T follicular helper cell (primary cell): ENCODE measurements at places on chromosomes 3 and 15.
A peak's percentile ranks its signal among the peaks of the same experiment; 100 is the strongest.

DNA sequence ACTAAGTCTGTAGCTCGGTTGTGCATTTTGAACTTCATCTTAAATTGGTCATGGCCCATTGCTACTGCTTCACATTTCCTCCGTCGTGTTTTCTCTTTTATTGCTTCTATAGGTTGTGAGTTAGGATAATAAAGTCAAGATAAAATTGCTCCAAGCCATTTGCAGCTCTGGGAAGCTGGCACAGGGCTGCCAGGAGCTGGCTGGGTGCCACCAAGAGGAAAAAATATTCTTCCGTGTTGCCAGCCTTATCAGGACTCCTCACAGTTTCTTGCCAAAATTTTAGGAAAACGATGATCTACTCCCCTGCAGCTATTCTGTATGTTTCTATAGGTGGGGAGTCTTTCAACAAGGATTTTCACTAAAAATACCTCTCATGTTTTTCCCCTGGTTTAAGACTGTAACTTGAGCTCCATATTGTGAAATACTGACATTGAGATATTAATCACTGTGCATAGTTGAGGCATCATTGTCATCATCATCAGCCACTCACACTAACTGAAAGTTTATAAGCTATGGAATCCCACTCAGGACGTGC is 55.4 kb upstream of the PIAS1 start:
- no peak for DNase-seq

DNA sequence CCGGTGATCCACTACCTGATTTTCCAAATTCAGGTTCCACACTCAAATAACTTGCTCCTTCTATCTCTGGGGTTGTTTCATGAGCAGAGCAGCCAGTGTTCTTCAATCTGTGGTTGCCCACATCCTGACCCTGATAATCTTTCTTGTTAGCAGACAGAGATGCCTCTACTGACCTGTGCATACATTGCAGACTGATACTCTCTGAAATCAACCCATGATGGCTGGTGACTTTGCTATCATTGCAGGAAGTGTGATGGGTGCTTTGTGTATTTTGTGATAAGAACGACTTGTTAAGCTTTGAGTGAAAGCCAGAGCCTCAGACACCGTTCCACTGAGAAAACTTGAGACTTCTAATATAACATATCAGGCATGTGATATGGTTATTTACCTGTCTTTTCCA is 39.9 kb downstream of the GATM start:
- no peak for DNase-seq

DNA sequence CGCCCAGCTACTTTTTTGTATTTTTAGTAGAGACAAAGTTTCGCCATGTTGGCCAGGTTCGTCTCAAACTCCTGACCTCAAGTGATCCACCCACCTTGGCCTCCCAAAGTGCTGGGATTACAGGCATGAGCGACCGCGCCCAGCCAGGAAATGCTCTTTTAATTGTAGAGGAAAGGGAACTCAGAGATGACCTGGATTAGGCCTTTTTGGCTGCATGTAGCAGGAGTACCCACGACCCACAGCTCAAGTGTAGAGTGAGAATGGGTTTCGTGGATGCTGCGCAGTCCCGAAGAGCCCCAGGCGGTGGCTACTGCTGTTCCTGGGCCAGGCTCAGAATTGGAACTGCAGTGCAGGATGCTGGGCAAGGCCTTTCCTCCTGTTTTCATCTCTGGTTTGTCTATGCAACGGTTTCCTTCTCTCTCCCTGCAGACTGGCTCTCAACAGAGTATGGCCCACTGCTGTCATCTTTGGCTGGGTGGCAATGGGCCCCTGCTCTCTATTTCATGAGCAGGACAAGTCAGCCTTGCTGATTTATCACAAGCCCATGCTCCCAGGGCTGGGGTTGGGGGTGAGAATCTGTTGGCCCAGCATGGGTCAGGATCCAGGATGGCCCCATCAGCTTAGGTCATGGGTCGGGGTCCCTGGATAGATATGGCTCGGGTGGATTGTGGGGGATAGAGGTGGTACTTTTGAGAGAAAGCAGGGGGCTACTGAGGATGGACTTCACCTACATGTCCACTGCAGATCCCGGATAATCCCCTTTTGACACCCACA is 51.2 kb downstream of the GASK1A start:
- no peak for DNase-seq

GRCh38 chr3:13148561-13149329 is 75.5 kb upstream of the IQSEC1 start:
- no peak for DNase-seq

DNA sequence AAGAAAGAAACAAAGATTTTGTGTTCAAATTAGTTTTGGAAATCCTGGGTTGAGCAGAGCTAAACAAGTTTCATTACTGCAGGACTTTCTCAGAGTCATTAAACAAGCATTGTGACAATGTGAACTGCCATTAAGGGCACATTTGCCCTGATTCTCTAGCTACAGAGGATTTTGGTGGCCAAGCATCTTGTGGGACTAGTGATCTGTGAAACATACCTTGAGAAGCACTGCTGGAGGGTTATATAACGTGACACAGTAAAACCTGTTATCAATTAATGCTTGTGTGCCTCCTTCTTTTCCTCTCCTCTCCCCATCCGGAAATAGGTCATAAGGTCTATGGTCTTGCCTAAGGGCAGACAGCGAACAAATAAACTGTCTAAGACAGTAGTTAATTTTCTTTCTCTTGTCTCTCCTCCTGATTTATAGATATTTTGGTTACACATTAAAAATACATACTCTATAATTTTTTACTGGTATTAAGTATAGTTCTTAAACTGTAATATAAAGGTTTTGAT is 167.3 kb upstream of the NANOGP8 start:
- no peak for DNase-seq

DNA sequence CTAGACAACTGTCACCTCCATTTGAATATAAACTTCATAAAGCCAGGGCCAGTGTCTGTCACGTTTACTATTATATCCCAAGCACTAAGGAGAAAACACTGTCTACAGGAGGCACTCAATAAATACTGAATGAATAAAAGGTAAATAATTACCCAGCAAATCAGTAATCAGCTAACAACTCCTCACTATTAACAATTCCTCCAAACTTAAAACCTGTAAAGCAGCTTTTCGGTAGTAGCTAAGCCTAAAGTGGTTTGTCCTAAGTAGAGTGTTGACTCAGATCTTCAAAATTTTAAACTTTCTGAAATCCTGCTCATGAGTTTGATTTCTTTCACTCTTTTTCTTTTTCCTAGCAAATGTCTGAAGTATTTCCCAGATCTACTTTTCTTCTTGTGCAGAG is 39.9 kb downstream of the C3orf80 start:
- no peak for DNase-seq

GRCh38 chr15:100721758-100722550 is 119.6 kb downstream of the ASB7 start:
- DNase-seq, result no peak

DNA sequence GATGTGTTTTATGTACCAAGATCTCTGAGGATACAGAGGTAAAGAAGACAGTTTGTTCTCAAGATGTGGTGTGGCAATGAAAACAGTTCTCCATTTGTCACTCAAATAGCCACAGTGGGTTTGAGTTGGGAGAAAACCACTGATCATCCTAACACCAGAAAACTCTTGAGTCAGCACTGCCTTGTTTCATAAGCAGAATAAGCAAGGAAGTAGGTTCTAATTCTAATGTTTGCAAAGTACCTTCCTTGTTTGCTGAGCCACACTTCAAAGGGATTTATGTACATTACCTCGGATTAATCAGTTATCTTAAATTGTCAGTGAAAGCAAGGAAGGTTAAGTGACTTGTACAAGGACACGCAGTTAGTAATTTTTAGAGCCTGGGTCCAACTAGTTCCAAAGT is 107.8 kb upstream of the BOC start:
- DNase-seq, result no peak

GRCh38 chr3:46908986-46909534 is 31.5 kb downstream of the PTH1R start:
- DNase-seq, result no peak

DNA sequence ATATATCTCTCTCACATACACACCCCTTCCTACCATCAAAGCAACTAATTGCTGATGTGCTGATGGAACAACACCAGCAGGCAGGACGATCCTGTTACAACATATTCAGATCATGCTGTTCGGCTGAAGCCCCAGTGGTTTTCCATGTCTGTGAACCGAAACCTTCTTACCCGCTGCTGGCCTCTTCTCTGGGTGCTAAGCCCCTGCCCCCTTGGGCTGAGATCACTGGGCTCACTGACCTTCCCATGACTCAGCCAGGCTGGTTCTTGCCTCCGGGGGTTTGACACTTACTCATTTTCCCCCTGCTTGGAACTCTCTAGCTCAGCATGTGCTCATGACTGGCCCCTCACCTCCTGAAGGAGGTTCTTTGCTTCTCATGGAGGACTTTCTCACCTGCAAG is 122.0 kb upstream of the RGMA start:
- no peak for DNase-seq

- no peak for DNase-seq
Measured at GRCh38 chr3:153097213-153097612, 64.8 kb upstream of the RAP2B start.

DNA sequence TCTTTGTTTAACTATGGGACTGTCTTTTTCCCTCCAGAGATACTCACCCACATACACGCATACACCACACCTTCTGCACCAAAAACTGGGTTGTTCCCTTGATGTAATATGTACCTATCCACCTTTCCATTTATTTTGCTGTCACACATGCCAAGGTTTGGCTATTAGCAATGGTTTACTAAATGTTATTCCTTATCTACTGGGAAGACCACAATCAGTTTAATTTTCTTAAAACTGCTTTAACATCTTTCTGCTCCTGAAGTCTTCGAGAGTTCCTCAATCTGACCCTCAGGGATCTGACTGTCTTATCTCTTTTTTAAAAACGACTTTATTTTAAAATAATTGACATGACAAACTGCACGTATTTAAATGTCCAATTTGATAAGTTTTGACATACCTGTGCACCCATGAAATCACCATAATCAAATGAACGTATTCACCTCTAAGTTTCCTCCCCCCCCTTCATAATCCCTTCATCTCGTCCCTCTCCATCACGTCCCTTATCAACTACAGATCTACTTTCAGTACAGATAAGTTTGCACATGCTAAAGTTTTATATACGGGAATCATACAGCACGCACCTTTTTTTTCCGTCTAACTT is 805 bp upstream of the TRPM7 start:
- no peak for DNase-seq

DNA sequence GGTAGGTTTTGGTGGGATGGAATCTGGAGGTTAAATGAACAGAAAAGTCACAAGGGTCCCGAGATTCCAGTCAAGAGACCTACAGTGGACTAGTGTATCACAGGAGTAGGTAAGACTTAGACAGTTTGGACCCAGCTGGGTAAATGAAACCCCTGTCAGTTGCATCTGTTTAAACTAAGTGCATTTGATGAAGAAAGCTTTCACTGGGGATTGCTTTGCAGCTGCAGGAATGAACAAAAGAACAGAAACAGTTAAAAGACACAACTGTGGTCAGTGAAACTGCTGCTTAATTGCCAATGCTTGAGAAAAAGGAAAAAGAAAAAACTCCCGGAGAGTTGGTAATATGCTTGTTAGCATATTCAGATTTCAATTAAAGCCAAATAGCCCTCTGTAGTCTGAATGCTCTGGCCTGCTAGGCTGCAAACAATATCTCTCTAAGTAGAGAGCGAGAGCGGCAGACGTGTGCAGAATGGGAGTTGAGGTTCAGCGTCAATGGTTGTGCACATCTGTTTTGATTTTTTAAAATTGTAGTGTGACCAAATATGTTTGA is 37.1 kb downstream of the OXNAD1 start:
- DNase-seq, result no peak

- no peak for DNase-seq
Measured at GRCh38 chr3:69811452-69812401, 72.5 kb downstream of the MITF start.

DNA sequence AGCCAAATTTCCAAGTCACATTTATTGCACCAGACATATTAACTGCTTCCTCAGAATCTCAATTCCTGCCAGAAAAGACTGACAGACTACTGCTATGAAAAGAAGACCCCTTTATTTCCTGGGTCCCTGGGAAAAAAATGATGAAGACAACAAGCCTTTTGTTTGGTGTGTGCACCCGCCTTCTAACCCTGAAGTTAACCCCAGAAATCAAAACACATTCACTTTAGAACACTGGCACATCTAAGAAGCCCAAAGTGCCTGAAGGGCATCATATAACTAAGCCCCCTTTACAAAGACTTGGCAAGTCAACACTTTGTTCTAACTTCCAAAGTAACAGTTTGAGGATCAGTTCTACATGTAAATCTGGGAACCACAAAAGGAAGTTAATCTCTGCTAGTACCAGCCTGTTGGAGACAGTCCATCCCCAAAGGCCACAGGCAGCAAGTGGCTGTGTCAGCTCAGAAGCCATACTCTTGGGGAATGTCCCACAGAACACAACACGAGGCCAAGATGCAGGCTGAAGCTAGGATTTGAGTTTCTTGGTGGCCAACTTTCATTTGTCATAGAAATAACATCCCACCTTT is 16.3 kb upstream of the ATP1B3 start:
- no peak for DNase-seq

GRCh38 chr15:78906316-78906620 is 33.6 kb downstream of the MORF4L1 start:
- no peak for DNase-seq

DNA sequence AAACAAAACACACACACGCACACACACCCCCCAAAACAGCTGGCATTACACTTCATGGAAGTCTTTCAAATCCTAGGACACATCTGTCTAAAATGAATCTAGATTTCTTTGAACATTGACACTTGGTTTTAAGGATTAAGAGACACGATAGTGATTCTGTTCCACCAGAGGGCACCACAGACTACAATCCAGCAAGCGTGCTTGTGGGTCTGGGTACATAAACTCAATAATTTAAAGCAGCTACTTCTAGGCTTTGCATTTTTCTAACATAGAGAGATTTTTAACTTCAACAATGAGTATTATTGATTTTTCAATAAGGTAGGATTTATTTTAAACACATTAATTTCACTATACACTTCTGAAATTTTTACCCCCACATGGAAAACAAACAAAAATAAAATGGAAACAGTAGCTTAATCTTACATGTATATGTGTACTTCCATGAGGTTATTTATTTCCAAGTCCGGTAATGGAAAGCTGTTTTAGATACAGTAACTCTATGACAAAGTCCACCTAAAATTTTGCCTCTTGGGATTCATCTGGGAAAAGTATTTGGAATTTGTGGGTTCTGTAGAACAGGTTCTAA is 564.0 kb upstream of the TGFBR2 start:
- DNase-seq, result peak; percentile 36
